Frontal cortex (tissue), 4 donors: ENCODE measurements at places on chromosomes 7 and 10. TPM values are rescaled to one million over a fixed set of nuclear protein-coding genes. Genes with fewer than 3 reads are reported as not detected.

GRCh38 chr7:4753598-4754432 lies 21.6 kb upstream of the AP5Z1 start:
- peak; percentile 86 for DNase-seq

- no peak for DNase-seq
These were observed 562.9 kb upstream of the NRP1 start for GRCh38 chr10:33897291-33897752.

GRCh38 chr7:139496528-139496927 lies 13.1 kb upstream of the KLRG2 start:
- no peak for DNase-seq

The OR6V1 gene
- not detected for total RNA-seq

- no peak for DNase-seq
These were observed 188.1 kb upstream of the TMEM72 start for GRCh38 chr10:44723082-44723481.

The SLC37A3 gene
- 158 TPM for total RNA-seq

GRCh38 chr7:97187067-97187466 lies 69.6 kb downstream of the SDHAF3 start:
- no peak for DNase-seq

- DNase-seq: no peak
These were observed 6.4 kb downstream of the CDCA7L start for GRCh38 chr7:21939136-21939857.

GRCh38 chr7:76515999-76516443 lies 5.7 kb downstream of the UPK3B start:
- DNase-seq: peak; percentile 59

- no peak for DNase-seq
These were observed 118.6 kb upstream of the ASAH2 start for GRCh38 chr10:50369931-50370330.

- DNase-seq: no peak
These were observed 248.0 kb upstream of the TCERG1L start for GRCh38 chr10:131559450-131559911.

The SLC26A5 gene
- total RNA-seq: not detected

GRCh38 chr7:75734586-75735458 lies 3.9 kb downstream of the HIP1 start:
- no peak for DNase-seq

DNA sequence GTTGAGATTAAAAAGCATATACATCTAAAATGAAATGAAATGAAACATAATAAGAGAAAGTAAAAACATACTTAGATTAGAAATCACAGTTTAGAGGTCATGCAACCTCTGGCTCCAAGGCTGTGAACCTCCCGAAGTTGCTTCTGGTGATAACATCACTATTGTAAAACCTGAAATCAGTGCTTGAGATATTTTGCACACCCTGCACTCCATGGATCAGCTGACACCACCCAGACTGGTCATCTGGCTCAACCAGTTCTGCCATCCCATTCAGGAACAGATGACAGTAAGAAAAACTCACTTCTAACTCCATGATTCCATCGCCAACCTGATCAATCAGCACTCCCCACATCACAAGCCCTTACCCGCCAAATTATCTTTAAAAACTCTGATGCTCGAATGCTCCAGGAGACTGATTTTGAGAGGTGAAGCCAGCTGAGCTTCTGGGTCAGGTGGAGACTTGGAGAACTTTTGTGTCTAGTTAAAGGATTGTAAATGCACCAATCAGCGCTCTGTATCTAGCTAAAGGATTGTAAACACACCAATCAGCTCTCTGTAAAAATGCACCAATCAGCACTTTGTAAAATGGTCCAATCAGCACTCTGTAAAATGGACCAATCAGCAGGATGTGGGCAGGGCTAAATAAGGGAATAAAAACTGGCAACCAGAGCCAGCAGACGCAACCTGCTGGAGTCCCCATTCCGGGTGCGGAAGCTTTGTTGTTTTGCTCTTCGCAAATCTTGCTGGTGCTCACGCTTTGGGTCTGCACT lies 162.6 kb upstream of the MAGI2 start:
- DNase-seq: no peak

The MYH16 gene
- total RNA-seq: not detected

DNA sequence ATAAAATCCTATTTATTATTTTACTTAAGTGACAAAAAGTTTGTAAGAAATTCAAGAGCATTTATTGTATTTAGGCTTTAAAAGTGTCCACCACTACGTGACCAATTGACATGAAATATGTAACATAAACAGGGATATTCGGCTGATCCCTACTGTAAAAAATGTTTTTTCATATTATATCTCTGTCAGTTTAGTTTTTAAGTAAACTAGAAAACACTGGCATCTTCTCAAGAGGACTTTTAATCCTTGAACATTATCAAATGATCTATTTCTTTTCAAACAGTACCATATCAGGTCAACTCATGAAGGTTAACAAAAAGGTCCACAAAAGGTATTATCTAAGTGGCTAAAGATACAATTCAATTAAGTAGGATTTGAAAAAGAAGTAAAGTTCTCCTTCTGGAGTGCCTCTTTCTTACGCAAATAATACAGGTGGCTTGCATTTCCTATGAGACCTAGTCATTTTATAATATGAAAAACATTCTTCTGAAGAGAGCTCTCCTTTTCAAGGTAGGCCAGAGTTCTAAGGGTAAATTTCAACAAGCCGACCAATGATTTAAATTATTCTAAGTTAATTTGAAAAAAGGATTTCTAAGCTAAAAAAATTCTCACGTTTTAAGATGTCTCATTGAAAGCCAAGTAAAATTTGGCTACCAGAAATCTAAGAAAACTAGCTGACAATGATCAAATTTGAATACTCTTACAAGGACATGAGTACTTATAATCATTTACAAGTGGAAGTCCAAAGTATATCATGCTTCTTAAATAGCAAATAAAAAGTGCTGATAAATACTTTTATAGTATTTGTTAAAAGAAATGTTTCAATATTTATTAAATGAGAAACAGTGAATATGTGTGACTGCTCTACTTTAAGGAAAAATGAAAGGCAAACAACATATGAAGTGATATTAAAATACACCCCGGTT lies 133.5 kb downstream of the NRBF2 start:
- no peak for DNase-seq

The PFKFB3 gene
- total RNA-seq: 14.3 TPM

- DNase-seq: peak; percentile 75
These were observed 378 bp upstream of the PRKCQ start for GRCh38 chr10:6580279-6581029.

The CDC14C gene
- not detected for total RNA-seq

The CUX1 gene
- total RNA-seq: 23.6 TPM

The SEMA4G gene
- total RNA-seq: 6.5 TPM

- DNase-seq: no peak
These were observed 444.2 kb upstream of the NPVF start for GRCh38 chr7:25672496-25672895.
